Endodermal cell (in vitro differentiated cells): ENCODE measurements at places on chromosomes 16 and 17. TPM values are rescaled to one million over a fixed set of nuclear protein-coding genes. Genes with fewer than 3 reads are reported as not detected.

DNA sequence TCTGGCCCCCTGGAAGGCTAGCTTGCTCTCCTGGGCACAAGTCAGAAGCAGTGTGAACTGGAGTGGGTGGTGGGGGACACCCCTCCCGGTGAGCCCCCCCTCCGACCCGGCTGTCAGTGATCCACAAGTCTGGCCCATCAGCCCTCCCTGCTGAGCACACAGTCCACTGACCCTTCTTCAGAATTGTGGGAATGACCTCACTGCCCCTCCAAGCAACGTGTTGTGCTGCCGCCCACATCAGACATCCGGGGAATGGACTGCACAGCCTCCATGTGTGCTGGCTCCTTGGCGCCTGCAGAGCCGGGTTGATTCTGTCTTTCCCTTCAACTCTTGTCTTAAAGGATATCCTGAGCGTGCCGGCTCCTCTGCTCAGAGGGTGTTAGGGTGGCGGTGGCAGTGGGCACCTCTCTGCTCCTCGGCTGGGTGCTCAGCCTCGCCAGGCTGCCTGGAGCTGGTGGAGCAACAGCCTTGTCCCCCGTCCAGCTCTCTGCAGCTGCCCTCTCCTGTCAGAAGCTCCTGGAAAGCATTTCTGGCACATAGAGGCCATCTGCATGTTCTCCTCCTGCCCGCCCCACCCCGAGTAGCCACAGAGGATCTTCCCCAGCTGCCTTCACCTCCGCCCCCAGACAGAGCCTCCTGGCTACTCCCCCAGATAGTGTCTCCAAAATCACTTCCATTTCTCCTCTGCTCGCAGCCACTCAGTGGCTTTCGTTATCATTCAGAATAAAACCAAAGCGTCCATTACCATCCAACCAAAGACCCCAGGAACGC is 19.8 kb downstream of the NPTX1 start:
- no peak for DNase-seq

DNA sequence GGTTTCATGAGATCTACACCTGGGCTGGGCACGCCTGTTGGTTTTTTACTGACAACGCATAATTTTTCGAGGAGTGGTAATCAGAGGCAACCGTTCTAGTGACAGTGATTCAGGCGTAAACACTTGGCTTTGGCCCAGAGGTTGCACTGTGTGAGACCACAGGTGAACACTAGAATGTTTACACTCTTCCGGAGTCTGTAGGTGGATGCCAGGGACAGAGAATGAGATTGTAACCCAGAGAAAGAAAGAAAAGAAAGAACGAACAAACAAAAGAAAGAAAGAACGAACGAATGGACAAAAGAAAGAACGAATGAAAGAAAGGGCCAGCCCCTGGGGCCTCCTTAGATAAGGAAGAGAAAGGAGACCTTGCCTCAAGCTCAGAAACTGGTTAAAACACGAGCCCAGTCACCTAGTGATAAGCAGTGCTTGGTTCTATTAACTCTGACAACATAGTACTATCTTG is 113.2 kb downstream of the PRKCB start:
- no peak for DNase-seq

DNA sequence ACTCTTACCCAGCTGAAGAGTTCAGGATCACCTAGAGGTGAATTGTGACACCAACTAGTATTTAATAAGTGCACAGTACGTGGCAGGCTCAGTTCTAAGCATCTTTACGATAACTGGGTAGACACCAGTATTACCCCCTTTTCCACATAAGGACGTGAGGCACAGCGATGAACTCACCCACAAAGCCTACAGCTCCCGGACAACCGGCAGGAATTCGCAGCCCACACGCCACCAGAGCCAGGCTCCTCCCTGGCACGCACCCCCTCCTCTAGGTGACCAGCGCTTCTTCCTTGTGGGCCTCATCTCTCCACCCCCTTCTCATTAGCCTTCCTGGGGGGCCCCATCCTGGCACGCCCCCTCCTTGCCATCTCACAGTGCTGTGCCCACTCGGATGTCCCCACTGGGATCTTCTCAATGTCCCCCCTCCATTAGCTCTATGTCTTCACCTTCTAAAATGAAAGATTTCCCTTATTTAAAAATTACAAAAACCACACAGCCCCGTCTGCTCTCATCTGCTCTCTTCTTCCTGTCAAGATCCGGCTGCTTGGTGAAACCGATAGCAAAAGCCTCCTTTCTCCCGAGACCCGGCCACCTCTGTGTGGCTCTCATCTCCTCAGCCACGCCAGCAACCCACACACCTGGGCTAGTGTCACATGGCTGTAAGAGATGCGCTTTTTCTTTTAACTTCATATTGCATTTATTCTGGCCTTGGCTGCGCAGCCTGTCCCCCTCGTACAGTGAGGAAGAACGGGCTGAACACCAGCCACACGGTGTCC is 20.8 kb downstream of the IFT140 start:
- no peak for DNase-seq

- no peak for DNase-seq
These were observed 8.8 kb downstream of the SNRNP25 start for GRCh38 chr16:62283-62967.

GRCh38 chr17:81513753-81514488 is 1.3 kb upstream of the ACTG1 start:
- peak; percentile 92 for DNase-seq

DNA sequence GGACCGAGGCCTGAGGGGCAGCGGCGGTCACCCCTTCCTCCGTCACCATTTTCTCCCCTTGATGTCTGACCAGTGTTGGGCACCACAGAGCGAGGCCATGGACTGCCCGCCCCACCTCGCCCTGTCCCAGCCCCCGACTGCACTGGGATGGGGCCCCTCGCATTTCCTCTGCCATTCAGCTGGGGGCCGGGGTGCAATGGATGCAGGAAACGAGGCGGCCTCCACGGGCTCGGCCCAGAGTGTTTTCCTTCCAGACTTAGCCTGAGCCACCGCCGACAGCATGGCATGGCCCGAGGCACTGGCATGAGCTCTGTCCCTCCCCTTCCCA is 44.6 kb upstream of the ZC3H18 start:
- DNase-seq: no peak

DNA sequence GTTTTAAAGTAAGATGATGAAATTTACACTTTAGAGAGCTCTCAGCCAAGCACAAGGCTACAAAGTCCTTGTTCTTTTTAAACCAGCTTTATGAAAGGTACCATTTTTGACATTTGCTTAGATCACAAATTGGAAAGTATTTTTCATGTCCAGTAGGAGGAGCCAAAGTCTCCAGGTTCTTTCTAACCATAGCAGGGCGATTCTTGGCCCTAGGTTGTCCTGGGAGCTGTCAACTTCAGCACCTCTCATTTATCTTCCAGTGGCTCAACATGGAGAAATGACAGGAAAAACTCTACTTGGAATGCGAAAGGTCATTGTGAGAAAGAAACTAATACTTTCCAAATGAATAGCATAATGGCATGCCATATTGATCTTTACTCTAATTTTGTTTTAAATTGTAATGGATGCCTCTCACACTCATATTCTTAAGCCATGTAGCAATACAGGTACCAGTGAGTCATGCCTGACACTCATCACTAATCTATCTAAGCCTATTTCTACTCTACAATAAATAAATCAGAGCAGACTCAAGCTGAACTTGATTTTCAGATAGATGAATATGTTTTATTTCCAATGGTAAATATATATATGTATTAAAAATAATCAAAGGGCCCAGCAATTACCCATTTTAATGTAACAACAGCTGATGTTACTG is 919.1 kb upstream of the EEF2KMT start:
- DNase-seq: peak; percentile 69

DNA sequence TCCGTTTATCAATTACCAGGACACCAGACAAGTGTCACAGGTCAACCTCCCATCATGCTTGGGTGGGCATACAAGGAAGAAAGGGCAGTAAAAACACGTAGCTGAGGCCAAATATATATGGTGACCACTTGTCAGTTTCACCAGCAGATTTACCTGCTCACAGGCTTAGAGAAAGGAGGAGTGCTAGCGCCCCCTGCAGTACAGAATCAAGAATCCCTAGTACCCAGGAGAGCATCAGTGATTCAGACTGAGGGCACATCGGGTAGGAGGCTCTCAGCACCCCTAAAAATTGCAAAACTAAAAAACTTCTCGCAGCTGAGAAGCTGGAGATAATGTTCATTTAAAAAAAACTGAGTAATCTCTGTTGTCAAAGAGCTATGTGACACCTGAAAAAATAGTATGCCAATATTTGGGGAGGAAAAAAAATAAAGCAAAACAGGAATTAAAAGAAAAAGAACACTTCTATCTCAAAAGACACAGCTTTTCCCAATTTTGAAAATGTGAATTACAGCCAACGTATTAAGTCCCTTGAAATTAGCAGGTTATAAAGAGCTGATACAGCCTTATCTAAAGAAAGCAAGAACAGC is 21.2 kb upstream of the MON1B start:
- DNase-seq: peak; percentile 88

DNA sequence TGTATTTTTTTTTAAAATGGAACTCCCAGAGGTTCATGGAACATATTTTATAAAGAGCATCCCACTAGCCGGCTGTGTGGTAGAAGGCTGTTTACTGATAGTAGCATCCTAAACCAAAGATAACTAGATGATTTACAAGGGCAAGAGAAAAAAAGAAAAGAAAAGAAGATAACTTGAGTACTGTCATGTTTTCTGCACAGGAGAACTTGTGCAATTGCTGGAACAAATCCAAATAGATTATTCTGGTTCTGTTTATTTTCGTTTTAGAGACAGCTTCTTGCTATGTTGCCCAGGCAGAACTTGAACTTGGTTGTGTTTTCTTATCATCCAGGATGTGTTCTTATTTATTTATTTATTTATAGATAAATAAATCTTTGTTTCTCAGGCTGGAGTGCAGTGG is 20.9 kb upstream of the PPM1D start:
- no peak for DNase-seq

DNA sequence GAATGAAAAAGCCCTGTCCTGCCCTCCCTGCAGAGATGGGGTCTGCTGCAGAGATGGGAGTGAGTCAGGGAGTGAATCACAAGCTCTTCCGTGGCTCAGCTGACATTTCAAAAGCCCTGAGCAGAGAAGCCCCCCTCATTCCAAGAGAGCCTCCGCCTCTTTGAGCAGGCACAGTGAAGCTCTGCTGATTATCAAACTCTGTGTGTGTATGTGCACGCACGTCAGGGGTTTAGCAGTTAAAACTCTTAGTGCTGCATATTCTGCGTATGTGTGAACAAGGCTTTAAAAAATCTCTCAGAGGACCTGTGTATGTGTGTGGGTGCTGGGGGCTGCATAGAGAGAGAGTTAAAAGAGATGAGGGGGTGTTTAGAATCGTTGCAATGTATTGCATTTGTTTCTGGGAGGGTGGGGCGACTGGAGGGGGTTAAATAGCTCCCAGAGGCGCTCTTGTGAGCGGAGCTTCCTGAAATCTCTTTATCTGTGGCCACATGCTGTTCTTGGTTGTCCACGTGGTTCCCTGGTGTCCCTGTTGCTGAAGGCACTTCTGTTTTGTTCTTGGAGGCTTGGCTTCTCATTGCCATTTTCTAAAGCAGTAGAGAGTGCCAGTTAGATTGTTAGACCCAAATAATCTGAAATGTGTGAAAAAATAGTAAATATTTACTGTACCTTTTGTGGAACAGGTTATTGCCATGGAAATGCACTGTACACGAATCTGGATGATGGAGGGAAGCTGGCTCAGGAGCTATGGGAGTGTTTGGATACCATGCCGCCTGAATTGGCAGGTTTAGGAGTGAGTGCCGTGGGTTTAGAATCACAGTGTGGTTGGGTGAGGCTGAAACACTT is 116.6 kb downstream of the PRKCB start:
- DNase-seq: peak; percentile 57

DNA sequence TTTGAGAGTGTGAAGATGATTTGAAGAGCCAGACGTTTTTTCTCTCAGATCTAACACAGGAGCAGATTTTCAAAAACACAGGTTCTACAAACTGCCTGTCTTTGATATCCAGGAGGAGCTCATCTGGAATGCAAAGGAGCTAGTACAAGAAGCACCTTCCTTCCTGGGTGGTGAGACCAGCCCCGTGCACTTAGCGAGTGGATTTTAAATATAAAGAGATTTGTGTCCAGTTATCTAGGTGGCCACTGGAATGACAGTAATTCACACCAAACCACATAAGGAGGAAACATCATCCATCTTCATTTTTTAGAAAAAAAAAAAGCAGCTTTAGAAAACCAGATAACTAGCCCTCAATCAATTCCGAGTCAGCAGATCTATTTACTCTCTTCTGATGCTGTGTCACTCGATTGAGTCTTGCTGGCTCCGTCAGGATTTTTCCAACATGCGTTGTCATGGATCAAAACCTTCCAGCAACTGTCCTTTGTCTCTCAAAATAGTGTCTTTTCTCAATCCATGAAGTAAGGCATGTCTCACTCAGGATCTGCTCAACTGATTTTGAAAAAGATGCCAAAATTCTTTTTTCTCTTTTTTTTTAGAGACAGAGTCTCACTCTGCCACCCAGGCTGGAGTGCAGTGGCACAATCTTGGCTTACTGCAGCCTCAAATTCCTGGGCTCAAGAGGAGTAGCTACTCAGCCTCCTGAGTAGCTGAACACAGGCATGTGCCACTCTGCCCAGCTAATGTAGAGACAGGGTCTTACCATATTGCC is 451.2 kb upstream of the PSMD7 start:
- no peak for DNase-seq

GRCh38 chr16:30110661-30111060 is 2.7 kb downstream of the GDPD3 start:
- DNase-seq: peak; percentile 59

- no peak for DNase-seq
These were observed 42.0 kb downstream of the RPA1 start for GRCh38 chr17:1871756-1872155.

GRCh38 chr17:77640252-77640651 is 318.3 kb upstream of the TNRC6C start:
- no peak for DNase-seq

GRCh38 chr17:57166803-57167202 is 81.8 kb downstream of the AKAP1 start:
- peak; percentile 66 for DNase-seq

GRCh38 chr16:83713597-83713996 is 94.2 kb upstream of the HSBP1 start:
- peak; percentile 54 for DNase-seq

DNA sequence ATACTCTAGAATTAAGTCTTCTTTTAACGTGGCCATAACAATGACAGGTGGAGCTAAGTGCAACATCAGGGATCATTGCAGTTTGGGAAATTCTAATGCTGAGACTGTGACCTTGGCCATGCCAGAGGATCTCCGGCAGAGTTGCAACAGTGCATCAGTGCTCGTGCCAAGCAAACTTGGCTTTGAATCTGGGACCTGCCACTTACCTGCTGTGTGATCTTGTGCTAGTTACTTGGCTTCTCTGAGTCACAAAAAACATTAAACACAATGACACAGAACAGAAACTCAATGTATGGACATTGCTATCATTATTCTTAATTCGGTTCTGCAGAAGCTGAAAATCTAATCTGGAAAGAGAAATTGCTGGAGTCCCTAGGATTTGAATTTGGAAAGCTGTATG is 435.5 kb upstream of the CCL2 start:
- DNase-seq: no peak

- no peak for DNase-seq
These were observed 8.6 kb upstream of the ANKRD40CL start for GRCh38 chr17:50775926-50776325.

The RTN4RL1 gene
- total RNA-seq: 18.2 to 22.8 TPM (median 18.2 TPM) in 3 replicates

The UNKL gene
- 25.0 to 48.3 TPM (median 47.8 TPM) in 3 replicates for total RNA-seq

The PTX4 gene
- not detected in 3 replicates for total RNA-seq

The TRPV2 gene
- total RNA-seq: 1.1 and 1.3 TPM in 2 replicates
